Stimulated activated CD4-positive, alpha-beta T cell treated with anti-CD3 and anti-CD28 coated beads, Interleukin-1b, Interleukin-23, amount 100 ng/mL, for 24 hours (primary cell): ENCODE measurements at places on chromosomes 11 and 22.

- DNase-seq: peak; percentile 51
Measured at GRCh38 chr22:39316440-39317083, 2.9 kb downstream of the RPL3 start.

- peak; percentile 17 for DNase-seq
Measured at GRCh38 chr11:61752117-61752924, at the start of gene MYRF. Gene MYRF (plus strand): TSS chr11:61752636. CDS start chr11:61752745, 109 bp downstream.

DNA sequence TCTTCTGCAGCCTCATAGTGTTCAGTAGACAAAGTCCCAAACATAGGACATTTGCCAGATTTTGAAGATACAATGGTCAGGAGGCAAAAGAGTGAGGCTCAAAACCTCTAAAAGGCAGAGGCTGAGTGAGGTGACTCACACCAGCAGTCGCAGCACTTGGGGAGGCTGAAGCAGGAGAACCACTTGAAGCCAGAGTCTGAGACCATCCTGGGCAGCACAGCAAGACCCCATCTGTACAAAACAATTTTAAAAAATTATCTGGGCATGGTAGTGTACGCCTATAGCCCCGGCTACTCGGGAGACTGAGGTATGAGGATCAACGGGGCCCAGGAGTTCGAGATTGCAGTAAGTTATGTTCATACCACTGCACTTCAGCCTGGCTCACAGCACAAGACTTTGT is 14.2 kb upstream of the ZFTA start:
- DNase-seq: no peak

DNA sequence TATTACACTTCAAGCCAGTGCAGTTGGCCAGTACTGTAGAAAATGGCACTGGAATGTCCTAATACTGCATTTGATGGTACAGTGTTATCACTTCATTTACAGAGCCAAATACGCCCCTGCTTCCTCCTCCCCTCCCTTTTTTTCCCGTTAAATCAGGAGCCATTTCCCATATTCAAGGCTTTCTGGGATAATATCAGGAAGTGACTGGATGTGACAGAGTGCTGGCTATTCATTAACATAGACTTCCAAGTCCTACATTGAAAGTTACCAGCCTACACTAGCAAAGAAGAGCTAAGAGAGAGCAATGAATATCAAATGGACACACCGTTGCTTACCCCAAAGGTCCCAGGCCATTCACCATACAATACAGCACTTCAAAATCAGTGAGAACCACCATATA is 32.1 kb upstream of the ABCC8 start:
- DNase-seq: no peak

DNA sequence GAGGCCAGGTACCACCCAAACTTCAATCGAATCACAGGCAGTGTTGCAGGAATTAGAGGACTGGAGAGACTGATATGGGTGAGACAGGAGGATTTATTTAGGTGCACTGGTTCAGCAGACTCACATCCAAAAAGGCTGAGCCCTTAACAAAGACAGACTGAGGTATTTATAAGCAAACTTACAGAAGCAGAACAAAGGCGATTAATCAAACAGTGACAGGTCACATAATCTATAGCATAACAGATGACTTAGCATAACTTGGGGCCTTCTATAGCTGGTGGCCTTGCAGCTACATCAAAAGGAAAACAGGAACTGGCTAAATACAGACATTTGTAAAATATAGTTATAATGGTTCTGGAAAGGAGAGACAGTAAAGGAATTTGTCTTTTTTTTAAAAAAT is 2.1 kb downstream of the APOBEC3B start:
- no peak for DNase-seq

- no peak for DNase-seq
Measured at GRCh38 chr11:80320226-80320625, 879.4 kb upstream of the TENM4 start.

- no peak for DNase-seq
Measured at GRCh38 chr11:104967534-104968354, 630 bp downstream of the CASP4 start.

GRCh38 chr11:35842958-35843357 is 100.9 kb upstream of the LDLRAD3 start:
- no peak for DNase-seq

DNA sequence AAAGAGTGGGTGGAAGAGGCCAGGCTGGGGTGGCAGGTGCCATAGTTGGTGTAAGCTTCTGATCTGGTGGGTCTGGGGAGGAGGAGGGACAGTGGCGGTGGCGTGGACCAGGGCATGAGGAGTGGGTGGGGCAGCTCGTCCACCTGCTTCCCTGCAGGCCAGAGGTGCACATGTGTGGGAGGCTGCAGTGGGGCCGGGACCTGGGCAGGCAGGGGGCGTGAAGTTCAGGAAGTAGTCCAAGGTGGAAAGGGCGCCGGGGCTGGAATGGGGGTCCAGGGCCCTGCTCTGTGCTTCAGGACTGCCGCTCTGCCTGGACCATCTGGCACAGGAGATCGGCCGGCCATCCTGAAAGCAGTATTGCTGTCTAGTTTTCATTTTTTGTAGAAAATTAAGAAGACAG is 15.9 kb downstream of the RIBC2 start:
- no peak for DNase-seq

- no peak for DNase-seq
Measured at GRCh38 chr22:48742191-48742555, 1085.5 kb downstream of the BRD1 start.

GRCh38 chr11:96173422-96173821 is 169.6 kb downstream of the MAML2 start:
- DNase-seq: no peak

DNA sequence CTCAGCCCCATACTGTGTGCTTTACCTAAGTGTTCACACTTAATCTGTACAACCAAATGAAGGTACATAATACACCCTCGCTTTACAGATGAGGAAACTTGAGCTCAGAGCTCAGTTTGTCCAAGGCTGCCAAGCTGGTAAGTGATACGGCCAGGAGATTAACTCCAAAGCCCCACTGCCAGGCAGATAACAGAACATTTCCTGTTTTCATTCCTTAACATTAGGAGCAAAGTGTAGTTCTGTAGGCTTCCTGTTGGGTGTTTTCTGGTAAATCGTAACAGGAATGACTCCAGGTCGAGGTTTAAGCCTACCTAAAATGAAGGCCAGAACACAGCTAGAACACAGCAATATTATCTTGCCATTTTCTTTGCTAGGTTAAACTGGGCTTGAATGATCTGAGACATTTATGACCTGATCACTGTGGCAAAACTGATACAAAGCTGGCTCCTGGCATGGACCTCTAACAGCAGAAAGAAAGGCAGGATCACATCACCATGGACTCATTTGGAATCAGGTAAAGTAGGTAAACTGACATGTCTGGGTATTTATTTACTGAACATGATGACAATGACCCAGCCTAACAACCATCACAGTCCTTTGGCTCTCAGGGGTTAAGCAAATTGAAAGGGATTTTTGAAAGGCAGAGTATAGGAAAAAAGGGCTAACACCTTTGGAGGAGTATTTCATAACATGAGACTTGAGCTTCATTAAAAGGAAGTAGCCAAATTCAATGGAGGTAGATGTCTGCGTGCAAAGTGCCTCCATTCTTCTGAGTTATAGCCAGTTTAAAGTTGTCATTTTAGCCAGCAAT is 3.9 kb upstream of the NUP50 start:
- DNase-seq: no peak

GRCh38 chr11:115282923-115283322 is 221.3 kb downstream of the CADM1 start:
- DNase-seq: no peak

GRCh38 chr11:57071829-57072228 is 83.1 kb downstream of the OR5AK2 start:
- no peak for DNase-seq

GRCh38 chr11:27362749-27363575 is at the start of gene CCDC34:
Gene CCDC34 (minus strand): TSS chr11:27363215. CDS start chr11:27363194, 21 bp downstream.
- DNase-seq: peak; percentile 60
